Left lobe of liver (tissue), 2 donors: ENCODE measurements at places on chromosomes 2 and 18.

GRCh38 chr2:132980304-132980703 lies 310.3 kb upstream of the LYPD1 start:
- no peak for DNase-seq

DNA sequence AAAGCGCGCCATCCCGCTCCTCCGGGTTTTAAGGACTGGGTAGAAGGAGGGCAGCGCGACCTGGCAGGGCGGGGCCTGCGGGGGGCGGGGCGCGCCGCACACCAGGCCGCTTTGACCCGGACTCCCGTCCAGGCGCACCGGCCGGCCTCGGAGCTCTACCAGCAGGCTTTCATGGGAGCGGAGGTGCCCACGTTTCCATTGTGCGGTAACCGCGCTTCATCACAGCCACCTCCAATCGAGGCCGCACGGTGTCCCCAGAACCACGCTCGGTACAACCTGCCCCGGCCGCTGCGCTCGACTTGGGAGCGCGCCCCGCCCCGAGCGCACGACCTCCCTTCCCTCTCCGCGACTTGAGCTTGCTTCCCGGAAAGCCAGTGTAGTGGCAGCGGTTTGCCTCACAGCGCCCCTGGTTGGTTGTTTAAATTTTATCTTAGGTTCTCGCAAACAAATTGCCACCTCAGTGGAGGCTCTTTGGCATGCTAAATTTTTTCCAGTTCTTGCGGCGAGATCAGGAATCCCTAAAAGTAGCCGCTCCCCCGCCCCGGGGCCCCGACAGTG lies 280 bp upstream of the CYP1B1 start:
- DNase-seq = peak; percentile 87

DNA sequence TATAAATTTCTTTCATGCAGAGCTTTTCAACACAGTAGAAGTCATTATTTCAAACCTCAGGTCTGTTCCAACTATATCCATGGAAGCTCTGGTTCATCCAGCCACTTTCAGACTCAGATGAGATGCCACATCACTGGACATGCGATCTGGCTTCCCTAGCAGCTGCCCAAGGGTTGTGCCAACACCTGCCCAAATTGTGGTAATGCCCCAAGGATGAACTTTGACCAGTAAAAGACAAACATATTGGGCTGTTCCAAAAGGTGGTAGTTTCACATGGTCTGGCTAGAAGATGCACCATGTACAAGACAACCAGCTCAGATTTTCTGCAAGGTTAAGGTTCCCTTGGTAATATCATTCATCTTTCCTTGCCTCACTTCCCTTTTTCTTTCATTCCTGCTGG lies 101.9 kb downstream of the THADA start:
- peak; percentile 80 for DNase-seq

- DNase-seq = no peak
Observed at GRCh38 chr18:58520969-58521368, 107.9 kb downstream of the ALPK2 start.

GRCh38 chr2:189276277-189276676 lies 96.7 kb upstream of the COL5A2 start:
- DNase-seq = no peak

DNA sequence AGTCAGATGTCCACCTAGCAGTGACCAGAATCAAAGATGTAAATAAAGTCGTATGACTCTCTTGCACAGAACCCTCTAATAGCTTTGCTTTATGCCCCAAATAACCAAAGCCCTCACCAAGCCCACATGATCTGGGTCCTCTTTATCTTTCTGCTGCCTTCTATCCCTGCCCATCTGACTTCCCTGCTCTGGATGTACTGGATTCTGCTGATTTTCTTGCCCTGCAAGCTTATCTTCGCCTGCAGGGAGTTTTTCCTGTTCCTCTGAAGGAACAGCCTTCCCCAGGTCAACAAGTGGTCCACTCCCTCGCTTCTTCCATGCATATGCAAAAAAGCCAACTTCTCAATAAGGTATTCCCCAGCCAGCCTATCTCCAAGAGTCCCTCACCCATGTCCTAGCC lies 18.7 kb downstream of the IL36B start:
- DNase-seq = no peak

DNA sequence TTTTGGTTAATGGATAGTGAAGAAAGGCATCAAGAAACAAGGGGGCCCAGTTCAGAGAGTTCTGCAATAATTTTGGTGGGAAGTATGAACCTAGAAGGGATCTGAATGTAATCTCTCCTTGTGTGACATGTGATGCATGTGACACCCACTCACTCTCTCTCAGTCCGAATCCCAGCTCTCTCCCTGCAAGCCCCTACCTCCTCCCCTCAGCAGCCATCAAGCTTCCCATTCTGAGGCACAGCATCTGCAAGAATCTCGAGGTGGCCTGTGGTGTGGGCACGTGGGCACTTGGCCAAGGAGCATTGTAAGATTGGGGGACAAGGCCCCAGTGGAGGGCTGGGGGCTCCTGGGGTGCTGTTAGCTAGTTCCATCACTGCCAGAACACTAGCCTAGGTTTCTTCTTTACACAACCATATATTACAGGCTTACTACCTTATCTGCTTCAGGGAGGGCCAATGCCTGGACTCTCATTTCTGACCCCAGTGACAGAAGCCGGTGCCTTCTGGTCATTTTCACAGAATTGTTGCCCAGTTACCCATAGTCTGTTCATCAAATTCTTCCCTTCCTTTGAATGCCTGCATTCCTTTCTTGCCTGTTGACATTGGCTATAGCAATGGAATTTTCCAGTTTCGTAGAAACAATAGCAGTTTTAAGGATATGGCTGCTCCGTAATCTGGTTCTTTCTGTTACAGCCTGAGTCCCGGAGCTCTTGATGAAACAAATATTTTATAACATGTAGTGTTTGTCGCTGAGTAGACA lies 13.3 kb upstream of the LCLAT1 start:
- DNase-seq = no peak

GRCh38 chr2:221780281-221780688 lies 208.2 kb upstream of the EPHA4 start:
- no peak for DNase-seq

DNA sequence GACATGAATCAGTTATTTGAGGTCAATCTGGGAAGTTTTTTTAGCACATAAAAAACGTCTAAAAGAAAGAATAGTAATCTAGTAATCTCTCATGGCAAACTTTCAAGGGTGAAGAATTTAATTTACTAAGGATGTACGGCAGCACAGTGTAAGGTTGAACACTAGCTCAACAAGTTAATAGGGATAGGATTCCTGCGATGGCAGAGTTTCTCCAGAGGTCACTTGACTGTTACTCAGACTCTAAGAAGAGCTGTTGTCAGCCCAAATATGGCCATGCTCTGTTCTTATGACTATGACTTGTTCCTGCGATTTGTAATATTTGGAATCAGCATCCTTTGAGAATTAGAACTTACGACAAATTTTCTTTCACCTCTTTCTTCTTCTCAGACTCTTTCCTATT lies 553.3 kb upstream of the TNP1 start:
- no peak for DNase-seq

- no peak for DNase-seq
Observed at GRCh38 chr2:216044883-216045486, 31.6 kb upstream of the MREG start.

- peak; percentile 64 for DNase-seq
Observed at GRCh38 chr2:231181860-231182512, 16.4 kb upstream of the ARMC9 start.

DNA sequence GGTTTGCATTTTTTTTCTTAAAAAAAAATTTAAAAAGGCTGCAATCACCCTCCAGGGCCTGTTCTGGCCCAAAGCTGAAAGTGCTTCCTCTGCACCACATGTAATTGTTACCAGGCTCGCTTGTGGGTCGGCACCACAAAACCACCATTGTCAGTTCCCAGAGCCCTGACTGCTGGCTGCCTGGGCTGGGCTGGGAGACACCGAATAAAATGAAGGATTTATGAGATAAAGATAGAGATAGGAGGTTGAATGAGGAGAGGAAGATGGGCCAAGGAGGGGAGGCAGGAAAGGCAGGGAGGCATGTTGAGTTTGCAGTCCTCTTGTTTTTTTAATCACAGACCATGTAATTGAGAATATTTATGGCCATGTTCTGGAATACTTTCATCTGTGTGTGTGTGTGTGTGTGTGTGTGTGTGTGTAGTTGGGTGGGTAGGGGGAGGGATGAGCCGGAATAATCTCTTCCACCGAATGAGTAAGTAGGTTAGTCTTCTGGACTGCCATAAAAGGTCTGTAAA lies 14.7 kb downstream of the NRP2 start:
- no peak for DNase-seq

DNA sequence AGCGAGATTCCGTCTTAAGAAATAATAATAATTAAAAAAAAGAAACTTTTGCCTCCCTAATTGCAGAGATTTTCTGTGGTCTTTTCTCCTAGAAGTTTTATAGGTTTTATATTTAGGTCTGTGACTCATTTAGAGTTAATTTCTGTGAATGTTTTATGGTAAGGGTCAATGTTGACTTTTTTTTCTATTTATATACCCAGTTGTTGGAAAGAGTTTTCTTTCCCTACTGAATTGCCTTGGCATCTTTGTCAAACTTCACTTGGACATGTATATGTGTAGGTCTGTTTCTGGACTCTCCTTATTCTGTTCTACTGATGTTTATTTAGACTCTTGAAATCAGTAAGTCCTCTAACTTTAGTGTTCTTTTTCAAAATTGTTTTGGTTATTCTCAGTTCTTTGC lies 5.5 kb downstream of the ZNF512 start:
- DNase-seq = no peak

GRCh38 chr2:113276761-113277425 lies 1.8 kb downstream of the PAX8 start:
- DNase-seq = peak; percentile 77

DNA sequence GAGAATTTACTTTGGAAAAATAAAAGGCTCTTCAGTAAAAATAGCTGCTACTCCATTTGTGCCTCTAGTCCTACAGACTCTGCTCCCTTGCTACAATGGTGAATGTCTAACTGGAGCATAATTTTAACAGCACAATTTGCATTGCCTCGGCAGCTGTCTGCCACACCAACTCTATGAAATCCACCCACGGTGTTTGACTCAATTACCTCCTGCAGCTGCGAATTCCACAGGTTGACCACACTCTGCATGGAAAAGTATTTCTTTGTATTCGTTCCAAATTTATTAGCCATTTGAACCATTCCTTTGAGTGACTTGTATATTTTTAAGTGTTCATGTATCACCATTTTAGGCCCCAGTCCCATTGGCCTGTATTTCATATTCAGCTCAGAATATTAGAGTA lies 182.1 kb upstream of the CCDC68 start:
- DNase-seq = no peak

DNA sequence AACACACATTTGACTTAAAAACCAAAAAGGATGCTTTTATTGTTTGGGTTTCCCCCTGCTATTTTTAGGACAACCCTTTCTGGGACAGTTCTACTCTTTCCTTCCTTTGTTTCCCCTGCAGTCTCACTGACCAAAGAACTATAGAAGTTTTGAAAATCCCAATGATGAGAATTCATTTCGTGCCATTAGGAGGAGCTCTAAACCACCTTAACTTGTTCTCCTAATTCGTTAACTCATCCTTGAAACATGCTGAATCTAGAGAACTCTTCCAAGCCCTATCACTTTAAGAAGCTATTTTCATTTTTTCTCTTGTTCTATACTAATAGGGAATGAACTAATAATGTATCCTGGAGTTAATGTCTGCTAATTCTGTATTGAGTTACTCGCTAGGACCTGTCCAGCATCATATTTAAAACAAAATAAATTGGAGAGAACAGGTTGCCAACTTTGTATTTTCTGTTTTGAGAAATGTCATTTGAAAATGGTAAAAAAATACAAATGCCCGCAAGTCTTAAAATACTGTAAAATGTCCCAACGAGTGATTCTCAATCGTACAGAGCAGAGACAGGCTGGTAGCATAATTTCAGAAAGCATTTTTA lies 62.9 kb downstream of the AFTPH start:
- DNase-seq = no peak

- DNase-seq = no peak
Observed at GRCh38 chr2:151851761-151852160, 23.5 kb upstream of the ARL5A start.

GRCh38 chr2:176854878-176855277 lies 357.7 kb upstream of the HNRNPA3 start:
- no peak for DNase-seq

GRCh38 chr2:150697596-150697995 lies 210.1 kb upstream of the RND3 start:
- no peak for DNase-seq

- no peak for DNase-seq
Observed at GRCh38 chr2:240060977-240061591, 7.8 kb upstream of the OR6B3 start.

DNA sequence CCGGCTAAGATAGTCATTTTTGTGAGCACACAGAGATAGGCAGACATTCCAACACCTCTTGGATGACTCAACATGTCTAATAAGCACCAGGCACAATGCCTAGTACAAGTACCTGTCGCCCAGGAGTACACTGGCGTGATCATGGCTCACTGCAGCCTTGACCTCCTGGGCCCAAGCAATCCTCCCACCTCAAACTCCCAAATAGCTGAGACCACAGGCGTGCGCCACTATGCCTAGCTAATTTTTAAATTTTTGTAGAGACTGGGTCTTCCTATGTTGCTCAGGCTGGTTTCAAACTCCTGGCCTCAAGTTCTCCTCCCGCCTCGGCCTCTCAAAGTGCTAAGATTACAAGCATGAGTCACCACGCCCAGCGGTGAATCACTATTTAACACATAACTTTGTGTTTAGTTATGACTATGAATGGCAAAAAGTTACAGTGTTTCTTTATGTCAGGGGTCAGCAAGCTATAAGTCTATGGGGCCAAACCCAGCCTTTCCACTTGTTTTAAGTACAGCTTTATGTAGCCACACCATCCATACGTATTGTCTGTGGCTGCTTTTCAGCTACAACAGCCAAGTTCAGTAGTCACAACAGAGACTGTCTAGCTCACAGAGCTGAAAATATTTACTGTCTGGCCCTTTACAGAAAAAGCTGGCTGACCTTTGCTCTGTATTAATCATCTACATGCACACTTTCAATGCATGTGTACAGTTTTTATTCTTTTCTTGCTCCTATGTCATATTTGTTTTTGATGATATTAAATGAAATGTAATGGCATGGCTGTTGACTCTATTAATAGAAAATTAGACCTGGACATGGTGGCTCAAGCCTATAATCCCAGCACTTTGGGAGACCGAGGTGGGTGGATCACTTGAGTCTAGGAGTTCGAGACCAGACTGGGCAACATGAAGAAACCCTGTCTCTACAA lies 18.7 kb downstream of the ORC2 start:
- no peak for DNase-seq

GRCh38 chr2:1153920-1154319 lies 203.3 kb downstream of the SNTG2 start:
- no peak for DNase-seq

GRCh38 chr2:396903-397302 lies 109.0 kb upstream of the ALKAL2 start:
- no peak for DNase-seq
